Breast epithelium (tissue), 4 donors: ENCODE measurements at places on chromosomes 13 and 19. TPM values are rescaled to one million over a fixed set of nuclear protein-coding genes. Genes with fewer than 3 reads are reported as not detected.

- no peaks in the 10 kb centered on the region for H3K4me1 ChIP-seq
- DNase-seq = no peak
- no peak overlapping the region for H3K4me3 ChIP-seq
These were observed 11.5 kb upstream of the ZNF606 start for GRCh38 chr19:58014141-58014540.

- H3K27ac ChIP-seq = no peak overlapping the region
- H3K36me3 ChIP-seq = peaks cover 9% of the 10 kb centered on the region
- no peak for DNase-seq
- H3K4me3 ChIP-seq = no peak overlapping the region
These were observed 9.0 kb upstream of the TBXA2R start for GRCh38 chr19:3615524-3616135.

Gene HNRNPL
- total RNA-seq = 193 TPM

DNA sequence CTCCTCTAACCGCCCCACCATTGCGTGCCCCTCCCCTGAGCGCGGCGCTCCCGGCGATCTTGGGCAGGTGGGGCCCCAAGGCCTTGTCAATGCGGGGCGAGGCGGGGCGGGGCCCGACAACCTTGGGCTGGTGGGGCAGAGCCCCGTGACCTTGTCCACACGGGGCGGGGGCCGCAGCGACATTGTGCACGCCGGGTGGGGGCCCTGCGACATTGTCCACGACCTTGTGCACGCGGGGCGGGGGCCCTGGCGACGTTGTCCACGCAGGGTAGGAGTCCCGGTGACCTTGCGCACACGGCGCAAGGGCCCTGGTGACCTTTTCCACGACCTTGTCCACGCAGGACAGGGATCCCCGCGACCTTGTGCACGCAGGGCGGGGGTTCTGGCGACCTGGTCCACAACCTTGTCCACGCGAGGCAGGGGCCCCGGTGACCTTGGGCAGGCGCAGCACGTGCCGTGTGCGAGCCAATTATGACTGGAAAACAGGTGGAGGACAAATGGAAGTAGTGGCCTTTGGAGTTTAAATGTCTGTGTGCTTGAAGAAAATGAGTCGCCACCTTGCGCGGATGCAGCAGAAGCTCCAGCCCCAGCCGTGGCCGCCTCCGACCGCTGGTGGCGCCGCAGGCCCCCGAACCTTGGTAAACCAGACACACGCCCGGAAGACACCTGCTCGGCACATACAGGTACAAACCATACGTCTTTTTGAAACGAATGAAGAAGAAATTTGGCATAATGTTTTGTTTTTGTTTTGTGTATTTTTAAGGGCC, 62.6 kb downstream of the LATS2 start:
- H3K27me3 ChIP-seq = no peaks in the 10 kb centered on the region
- no peaks in the 10 kb centered on the region for H3K4me1 ChIP-seq
- no peak overlapping the region for H3K4me3 ChIP-seq
- DNase-seq = no peak

Gene UGGT2
- total RNA-seq = 67.2 TPM

Gene THSD8
- not detected for total RNA-seq

- no peaks in the 10 kb centered on the region for H3K36me3 ChIP-seq
- DNase-seq = no peak
- H3K27ac ChIP-seq = no peak overlapping the region
- no peak overlapping the region for H3K4me3 ChIP-seq
- H3K4me1 ChIP-seq = no peaks in the 10 kb centered on the region
These were observed 2.1 kb upstream of the TNFSF11 start for GRCh38 chr13:42571895-42572294.

Gene TPGS1
- total RNA-seq = 98.9 TPM

DNA sequence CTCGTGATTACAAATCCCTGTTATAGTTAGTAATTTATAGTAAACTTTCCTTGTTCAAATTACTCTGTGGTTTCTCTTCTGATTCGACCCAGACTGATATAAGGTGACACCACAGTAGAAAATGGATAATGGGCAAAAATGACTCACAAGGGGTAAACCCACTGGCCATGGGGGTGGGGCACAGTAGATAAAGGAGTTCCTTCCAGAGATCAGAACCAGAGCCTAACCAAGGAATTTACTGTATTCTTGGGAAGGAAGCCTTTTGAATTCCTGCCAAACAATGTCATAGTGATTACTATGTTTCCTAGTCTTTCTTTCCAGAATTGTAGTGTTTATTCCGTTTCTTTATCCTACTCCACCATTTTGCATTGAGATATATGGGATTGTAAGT, 21.9 kb downstream of the MIR17HG start:
- no peak overlapping the region for H3K4me3 ChIP-seq
- no peak for DNase-seq
- no peaks in the 10 kb centered on the region for H3K36me3 ChIP-seq
- no peaks in the 10 kb centered on the region for H3K27me3 ChIP-seq

DNA sequence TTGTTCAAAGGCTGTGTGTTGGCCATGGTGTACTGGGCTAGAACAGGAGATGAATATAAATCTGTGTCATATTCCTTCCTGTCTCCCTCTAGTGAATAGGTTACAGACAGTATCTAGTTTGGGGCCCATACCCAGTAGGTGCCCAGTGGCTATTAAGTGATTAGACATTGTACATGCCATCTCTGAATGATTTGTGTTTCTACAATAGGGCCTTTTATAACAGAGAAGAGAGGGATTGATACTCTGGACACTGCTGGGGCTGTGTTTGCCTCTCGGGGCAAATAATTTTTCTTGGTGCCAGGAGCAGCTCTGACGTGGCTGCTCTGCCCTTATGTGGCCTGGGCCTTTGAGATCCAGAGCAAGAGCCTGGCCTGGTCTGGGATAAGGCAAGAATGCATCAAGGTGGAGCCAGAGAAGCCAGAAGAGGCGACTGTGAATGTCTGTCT, 403.1 kb downstream of the SPRY2 start:
- H3K27me3 ChIP-seq = no peaks in the 10 kb centered on the region
- H3K4me3 ChIP-seq = no peak overlapping the region
- no peaks in the 10 kb centered on the region for H3K4me1 ChIP-seq
- no peaks in the 10 kb centered on the region for H3K36me3 ChIP-seq

DNA sequence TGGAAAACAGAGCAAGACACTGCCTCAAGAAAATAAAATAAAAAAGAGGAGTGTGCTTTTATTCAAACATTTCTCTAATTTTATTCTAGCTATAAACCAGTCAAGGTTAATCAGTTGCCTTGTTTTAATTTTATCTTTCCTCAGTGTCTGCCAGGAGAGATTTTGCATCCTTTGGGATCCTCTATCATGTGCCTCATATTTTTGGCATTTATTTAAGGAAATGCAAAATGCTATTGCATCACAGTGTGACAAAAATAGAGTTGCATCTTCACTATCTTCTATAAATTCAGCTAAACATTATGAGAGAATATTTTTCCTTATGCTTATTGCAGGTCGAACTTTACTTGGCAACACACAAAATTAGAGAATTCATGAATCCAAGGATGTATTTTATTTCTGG, 639.0 kb upstream of the KLF12 start:
- no peaks in the 10 kb centered on the region for H3K4me1 ChIP-seq
- H3K4me3 ChIP-seq = no peak overlapping the region
- no peaks in the 10 kb centered on the region for H3K27me3 ChIP-seq
- no peak overlapping the region for H3K27ac ChIP-seq

DNA sequence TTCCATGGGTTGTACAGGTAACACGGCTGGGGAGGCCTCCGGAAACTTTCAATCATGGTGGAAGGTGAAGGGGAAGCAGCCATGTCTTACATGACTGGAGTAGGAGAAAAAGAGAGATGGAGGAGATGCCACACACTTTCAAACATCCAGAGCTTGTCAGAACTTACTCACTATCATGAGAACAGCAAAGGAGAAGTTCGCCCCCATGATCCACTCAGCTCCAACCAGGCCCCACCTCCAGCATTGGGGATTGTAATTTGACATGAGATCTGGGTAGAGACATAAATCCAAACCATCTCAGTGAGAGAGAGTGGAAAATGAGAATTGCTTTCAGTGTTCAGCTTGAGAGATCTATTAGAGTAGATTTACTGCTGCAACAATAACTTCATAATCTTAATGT, 210.9 kb downstream of the NDFIP2 start:
- H3K27me3 ChIP-seq = no peaks in the 10 kb centered on the region
- no peak overlapping the region for H3K27ac ChIP-seq
- H3K36me3 ChIP-seq = no peaks in the 10 kb centered on the region
- H3K4me3 ChIP-seq = no peak overlapping the region

- no peaks in the 10 kb centered on the region for H3K4me1 ChIP-seq
- no peak overlapping the region for H3K4me3 ChIP-seq
- DNase-seq = no peak
These were observed 18.2 kb downstream of the CCNA1 start for GRCh38 chr13:36450534-36450933.

Gene DNAAF3
- not detected for total RNA-seq

GRCh38 chr13:25699600-25699999, 327.8 kb downstream of the ATP8A2 start:
- H3K36me3 ChIP-seq = no peaks in the 10 kb centered on the region
- no peak overlapping the region for H3K27ac ChIP-seq
- DNase-seq = no peak

Gene CDC16
- total RNA-seq = 53.1 TPM

Gene CCDC122
- 5.9 TPM for total RNA-seq

DNA sequence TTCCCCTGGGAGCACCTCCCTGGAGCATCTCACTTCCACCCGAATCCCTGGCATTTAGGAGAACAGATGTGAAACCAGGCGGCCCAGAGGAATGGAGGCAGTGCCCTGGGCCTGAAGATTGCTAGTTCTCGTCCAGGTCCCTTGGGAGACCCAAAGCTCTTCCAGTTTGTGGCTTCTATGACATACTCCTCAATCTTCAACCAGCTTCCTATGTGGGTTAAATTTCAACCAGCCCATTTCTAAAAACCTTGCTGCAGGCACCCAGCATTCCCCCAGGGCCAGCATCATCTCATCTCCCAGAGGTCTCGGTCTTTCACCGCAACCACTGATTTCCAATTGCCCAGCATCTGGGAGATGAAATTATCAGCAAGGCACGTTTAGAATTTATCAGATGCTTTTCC, 46.0 kb upstream of the STK24 start:
- no peak for DNase-seq
- H3K4me1 ChIP-seq = no peaks in the 10 kb centered on the region
- no peak overlapping the region for H3K27ac ChIP-seq
- no peaks in the 10 kb centered on the region for H3K27me3 ChIP-seq
- no peaks in the 10 kb centered on the region for H3K36me3 ChIP-seq
- no peak overlapping the region for H3K4me3 ChIP-seq

Gene LRRC4B
- 0.16 TPM for total RNA-seq

DNA sequence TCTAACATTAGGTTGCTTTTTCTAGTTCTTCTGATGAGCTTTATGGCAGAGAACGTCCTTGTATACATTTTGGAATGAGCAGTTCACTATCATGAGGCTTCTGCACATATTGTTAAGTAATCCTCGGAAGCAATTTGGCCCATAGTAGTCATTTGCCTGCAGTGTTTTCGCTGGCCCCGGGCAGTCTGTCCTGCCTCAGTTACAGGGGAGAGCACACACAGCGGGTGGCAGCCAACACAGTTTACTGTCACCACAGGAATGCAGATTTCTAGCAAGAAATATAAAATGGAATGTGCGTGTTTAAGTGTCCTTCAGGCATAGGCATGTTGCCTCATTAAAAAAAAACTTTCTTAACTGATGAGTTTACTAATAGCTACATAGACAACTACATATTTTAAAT, 71.5 kb upstream of the GJB6 start:
- no peak overlapping the region for H3K4me3 ChIP-seq
- no peaks in the 10 kb centered on the region for H3K27me3 ChIP-seq
- H3K36me3 ChIP-seq = no peaks in the 10 kb centered on the region
- no peak overlapping the region for H3K27ac ChIP-seq
- no peaks in the 10 kb centered on the region for H3K4me1 ChIP-seq

GRCh38 chr13:112916296-112916695, 52.7 kb upstream of the MCF2L start:
- no peaks in the 10 kb centered on the region for H3K4me1 ChIP-seq
- no peaks in the 10 kb centered on the region for H3K36me3 ChIP-seq
- H3K27ac ChIP-seq = no peak overlapping the region
- H3K27me3 ChIP-seq = no peaks in the 10 kb centered on the region
- DNase-seq = no peak

DNA sequence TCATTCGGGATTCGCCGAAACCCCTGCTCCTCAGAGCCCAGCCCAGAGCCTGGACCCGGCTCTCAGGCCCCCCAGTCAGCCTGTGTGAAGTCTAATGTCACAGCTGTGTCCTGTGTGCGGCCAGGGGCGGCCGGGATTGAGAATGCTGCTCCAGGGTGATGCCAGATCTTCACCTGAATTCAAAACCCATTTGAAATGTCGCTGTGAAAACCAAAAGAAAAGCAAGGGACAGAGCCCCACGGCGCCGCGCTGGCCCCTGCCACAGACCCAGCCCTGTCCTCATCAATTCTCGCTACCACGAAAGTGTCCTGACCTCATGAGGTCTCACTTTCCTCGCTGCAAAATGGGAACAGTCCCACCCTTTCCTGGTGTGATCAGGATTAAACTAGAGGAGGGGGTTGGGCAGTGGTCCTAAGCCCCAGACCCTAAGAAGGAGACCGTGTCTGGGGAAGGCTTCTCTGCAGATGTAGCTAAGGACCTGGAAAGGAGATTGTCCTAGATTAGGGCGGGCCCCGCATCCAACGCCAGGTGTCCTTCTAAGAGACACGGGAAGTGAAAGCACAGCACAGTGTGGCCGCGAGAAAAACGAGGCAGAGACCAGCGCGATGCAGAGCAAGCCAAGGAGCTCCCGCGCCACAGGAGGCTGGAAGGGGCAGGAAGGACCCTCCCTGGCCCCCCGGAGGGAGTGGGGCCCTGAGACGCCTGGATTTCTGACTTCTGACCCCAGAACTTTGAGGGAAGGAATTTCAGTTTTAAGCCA, 34.0 kb upstream of the SPACA7 start:
- H3K27me3 ChIP-seq = peaks cover 38% of the 10 kb centered on the region
- no peak for DNase-seq
- no peaks in the 10 kb centered on the region for H3K36me3 ChIP-seq
- H3K4me1 ChIP-seq = no peaks in the 10 kb centered on the region
- no peak overlapping the region for H3K27ac ChIP-seq
- no peak overlapping the region for H3K4me3 ChIP-seq

DNA sequence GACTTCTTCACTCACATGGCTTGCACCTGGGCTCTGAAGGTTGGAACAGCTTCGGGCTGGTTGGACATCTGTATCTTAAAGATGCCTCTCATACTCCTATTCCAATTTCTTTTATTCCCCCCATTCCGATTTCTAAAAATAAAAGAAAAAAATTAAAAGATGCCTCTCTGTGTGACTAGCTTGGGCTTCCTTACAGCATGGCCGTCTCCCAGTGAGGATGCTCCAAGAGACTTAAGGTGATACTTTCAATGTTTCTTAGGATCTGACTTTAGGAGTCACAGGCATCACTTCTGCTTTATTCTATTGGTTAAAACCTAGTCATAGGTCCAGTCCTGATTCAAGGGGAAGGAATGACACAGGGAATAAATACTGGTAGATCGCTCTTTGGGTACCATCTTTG, 9.9 kb upstream of the SULT2A1 start:
- no peak overlapping the region for H3K27ac ChIP-seq
- no peaks in the 10 kb centered on the region for H3K36me3 ChIP-seq
- H3K4me1 ChIP-seq = no peaks in the 10 kb centered on the region
- DNase-seq = no peak
- no peak overlapping the region for H3K4me3 ChIP-seq
- H3K27me3 ChIP-seq = peaks cover 6% of the 10 kb centered on the region
